ENCODE measurements at places on chromosomes 6 and 20.

GRCh38 chr20:13139459-13140150 lies 81.5 kb upstream of the ISM1 start:
- DNase-seq = no peak

GRCh38 chr20:32320305-32320704 lies 37.8 kb upstream of the ASXL1 start:
- DNase-seq = no peak

DNA sequence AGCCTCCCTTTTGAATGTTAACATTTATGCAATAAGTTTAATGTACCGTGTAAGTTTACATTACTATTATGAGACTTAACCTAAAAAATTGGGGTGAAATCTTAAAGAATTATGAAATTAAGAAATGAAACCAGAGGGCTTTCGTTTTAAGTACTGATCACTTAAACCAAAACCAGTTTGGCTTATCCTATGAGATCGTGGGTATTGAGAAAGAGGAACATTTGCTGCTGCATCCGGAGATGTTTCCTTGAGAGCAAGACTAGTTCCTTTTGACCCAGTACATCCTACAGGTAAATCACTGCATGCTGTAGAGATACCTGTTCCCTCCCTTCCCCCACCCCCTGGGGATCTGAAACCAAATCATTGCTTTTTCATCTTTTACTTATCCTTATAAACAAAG lies 201.3 kb downstream of the ESR1 start:
- DNase-seq = no peak

GRCh38 chr20:43151901-43152300 lies 37.8 kb downstream of the PTPRT start:
- DNase-seq = no peak

DNA sequence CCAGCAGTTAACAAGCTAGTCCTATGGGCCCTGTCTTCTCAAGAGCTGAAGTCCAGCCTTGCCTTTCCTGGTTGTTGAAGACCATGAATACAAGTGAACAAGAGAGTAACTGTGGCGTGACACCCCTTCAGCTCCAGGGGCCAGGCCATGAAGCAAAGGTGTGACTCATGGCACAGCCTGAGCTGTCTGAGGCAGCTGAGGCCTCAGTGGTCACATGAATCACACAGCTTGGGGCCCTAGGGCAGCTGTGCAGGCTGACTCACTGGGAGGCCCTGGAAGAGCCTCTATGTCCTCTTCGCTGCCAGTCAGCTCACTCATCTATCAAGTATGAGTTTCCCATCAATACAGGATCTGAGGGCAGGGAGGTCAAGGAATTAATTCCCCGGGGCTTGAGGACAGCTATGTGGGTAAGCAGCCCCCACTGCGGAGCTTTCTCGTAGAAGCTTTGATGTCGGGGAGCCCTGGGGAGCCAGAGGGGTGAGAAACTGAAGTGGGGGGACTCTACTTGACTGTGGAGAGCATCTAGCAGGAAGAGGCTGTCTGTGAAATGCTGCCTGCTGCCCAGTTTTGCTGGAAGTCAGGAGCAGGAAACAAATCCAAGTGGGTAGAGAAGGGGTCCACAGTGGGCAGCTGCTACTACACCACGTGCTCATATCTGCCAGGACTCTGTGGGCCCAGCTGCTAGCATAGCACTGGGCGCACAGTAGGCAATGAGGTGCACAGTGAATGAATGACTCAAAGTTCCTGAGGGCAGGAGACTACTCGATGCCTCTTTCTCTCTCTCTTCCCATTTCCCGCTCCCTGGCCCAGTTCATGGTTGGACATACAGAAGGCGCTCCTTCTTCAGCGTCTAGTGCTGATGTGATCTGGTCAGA lies 13.7 kb upstream of the FAM83C start:
- DNase-seq = no peak

- DNase-seq = no peak
Observed at GRCh38 chr6:6841571-6841970, 253.1 kb downstream of the LY86 start.

DNA sequence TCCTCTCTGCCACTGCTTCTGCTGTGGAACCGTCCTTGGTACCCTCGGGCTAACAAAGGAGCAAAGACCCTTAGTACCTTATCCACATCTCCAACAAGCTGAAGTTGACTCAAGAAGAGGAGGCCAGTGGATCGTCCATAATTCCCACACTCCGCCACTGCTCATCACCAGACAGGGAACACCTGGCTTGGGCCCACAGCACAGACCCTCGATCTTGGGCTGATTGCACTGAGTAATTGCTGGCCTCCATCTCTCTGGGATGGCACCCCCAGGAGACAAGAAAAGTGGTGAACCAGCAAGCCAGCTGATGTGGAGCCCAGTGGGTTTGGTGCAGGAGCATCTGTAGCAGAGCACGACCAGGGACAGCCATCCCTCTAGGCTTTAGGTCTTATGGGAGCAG lies 109.4 kb upstream of the GRIK2 start:
- no peak for DNase-seq

- DNase-seq = no peak
Observed at GRCh38 chr6:111122458-111123286, 35.4 kb downstream of the SLC16A10 start.

- peak; percentile 4 for DNase-seq
Observed at GRCh38 chr6:1792989-1793388, 183.3 kb downstream of the FOXC1 start.

DNA sequence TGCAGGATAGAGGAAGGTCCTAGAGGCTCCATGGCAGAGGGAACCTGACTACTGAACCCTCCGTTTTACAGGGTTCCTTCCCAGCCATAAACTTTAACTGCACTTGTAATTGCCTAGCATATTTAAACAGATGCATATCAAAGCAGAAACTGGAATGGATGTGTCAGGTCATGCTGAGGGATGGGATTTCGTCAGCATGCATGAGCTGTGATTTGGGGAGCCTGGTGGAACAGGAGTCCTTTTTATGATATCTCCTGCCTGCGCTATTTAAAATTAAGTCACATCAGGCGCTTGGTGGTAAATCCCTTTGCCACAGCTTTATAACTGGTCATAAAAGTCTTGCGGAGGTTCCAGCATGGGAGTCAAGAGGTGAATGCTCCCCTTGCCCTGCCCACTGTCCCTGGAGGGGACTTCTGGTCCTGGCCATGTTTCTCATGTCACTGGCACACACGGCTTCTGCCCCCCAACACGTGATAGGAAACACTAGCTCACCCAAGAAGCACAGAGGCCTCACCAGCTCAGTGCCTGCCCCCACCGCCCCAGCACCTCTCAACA lies 26.0 kb upstream of the PCMTD2 start:
- DNase-seq = no peak

DNA sequence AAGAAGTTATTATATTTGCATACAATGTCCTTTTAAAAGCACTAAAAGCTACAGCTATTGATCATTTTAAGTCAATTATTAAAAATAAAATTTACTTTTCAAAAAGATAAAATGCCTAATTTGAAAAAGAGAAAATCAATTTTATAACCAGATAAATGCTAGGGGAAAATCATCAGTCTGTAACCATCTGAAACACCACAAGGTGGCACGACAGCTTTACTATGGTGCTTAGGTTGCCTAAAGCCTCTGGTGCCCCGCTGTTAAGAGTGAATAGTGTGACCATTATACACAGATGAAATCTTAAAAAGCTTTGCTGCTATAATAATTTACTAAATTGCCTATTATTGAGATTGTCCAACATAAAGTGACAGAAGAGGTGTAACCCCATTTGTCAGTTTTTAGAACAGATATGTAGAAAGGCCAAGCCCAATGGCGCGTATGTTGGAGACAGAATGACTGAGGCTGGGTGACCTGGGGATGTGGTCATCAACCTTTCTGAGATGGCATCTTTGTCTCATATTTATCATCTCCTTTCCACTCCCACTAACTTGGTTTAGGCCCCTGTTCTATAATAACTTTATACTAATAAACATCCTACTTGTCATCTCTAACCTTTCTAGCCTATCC lies 100.8 kb downstream of the MOXD1 start:
- no peak for DNase-seq

- no peak for DNase-seq
Observed at GRCh38 chr6:116596815-116597214, 19.5 kb upstream of the RSPH4A start.

DNA sequence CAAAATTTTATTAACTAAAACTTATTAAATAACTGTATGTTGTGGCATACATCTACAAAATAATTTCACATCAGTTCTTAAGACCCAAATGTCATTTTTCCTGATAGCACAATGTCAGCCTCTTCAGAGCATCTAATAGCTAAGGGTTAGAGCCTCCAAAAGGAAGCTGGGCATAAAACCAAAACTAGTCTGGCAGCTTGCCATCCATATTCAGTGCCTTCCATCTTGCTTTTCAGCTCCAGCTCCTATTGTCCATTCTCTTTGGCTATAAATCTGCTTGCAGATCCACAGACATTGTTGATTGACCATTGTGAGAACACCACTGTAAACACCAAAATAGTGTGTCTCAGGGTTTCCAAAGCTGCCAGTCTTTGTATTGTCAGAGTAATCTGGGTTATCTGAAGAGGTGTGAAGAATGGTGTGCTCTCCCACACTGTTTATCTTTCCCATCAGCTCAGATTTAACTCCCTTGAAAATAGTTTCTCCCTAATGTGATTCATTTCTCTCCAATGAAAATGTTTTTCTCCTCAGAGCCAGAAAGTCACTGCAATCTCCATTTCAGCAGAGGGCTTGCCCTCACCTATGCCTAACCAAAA lies 154.8 kb upstream of the KCNQ5 start:
- peak; percentile 11 for DNase-seq

DNA sequence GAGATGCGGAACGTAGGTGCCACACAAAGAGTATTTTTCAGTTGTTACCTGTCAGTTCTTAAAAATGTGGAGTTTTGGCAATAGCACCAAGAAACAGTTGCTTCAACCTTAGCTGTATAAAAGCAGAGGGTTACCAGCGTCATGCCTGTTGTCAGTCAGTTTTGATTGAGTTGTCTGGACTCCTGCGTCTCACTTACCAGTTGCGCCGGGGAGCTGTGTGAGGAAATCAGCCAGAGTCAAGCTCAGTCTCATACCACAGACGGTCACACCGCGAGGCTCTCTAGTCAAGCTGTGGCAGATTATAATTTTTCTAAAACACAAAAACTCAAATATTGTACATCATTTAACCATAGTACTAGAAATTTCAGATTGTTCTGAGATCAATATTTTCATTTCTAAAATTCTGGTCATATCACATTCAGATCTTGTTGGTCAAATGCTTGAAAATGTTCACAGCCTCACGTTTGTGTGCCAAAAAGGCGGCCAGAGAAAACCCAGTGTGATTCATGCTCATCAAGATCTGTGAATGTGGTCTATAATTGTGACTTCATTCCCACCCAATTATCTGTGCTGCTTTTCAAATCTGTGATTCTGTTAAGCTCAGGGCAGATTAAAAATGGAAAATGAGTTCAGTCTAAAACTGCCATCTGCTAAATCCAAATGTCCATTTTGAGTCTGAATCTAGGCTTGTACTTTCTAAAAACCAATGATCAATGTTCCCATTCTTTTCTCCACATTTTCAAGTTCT lies 37.5 kb downstream of the SASH1 start:
- DNase-seq = no peak

GRCh38 chr6:32519118-32519909 lies 10.8 kb downstream of the HLA-DRB5 start:
- no peak for DNase-seq

DNA sequence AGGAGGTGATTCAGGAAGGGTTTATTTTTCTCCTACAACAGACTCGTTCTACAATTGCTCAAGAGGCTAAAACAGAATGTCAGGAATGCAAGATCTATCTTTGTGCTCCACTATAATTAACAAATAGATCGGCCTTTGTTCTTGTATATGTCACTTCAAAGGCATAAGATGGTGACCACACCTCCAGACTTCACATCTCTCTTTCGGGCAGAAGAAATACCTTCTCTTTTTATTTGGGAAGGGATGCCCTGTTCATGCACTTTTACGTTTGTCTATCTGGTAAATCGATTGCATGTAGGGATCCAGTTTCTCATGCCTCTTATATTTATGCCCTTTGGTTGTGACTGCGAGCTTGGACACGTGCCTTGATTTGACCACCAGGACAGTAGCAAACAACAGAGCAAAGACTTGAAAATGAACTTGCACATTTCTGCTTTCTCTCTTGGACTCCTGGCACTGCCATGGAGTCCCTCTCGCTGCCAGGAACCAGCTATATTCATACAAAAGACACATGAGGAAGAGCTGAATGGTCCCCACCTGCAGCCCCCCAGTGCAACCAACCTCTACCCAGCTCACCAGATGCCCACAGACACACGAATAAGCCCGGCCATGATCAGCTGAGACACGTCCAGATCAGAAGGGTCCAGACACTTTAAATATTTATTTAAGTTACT lies 219.8 kb upstream of the STXBP5 start:
- no peak for DNase-seq

GRCh38 chr6:81777586-81778268 lies 25.2 kb upstream of the TENT5A start:
- DNase-seq = no peak

GRCh38 chr20:40160097-40160550 lies 528.9 kb downstream of the MAFB start:
- no peak for DNase-seq

GRCh38 chr6:157263881-157264397 lies 59.4 kb downstream of the TMEM242 start:
- DNase-seq = no peak

GRCh38 chr6:13226071-13226470 lies 102.3 kb downstream of the TBC1D7 start:
- no peak for DNase-seq

- DNase-seq = no peak
Observed at GRCh38 chr6:70857387-70858077, 99.3 kb downstream of the B3GAT2 start.

DNA sequence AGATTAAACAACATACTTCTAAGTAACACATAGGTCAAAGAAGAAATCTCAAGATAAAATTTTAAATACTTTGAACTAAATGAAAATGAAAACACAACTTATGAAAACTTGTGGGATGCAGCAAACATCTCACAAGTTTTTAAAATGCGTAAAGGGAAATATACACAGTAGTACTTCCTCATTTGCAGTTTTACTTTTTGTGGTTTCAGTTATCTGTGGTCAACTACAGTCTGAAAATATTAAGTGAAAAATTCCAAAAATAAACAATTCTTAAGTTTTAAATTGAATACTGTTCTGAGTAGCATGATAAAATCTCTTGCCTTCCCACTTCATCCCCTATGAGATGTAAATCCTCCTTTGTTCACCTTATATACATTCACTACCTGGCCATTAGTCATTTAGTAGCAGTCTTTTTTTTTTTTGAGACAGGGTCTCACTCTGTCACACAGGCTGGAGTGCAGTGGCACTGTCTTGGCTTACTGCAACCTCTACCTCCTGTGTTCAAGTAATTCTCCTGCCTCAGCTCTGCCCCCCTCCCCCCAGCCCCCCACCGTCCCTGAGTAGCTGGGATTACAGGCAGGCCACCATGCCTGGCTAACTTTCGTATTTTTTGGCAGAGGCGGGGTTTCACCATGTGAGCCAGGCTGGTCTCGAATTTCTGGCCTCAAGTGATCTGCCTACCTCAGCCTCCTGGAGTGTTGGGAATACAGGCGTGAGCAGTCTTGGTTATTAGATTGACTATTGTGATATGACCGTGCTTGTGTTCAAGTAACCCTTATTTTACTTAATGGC lies 154.6 kb upstream of the AHI1 start:
- DNase-seq = no peak
